ENCODE measurements at places on chromosomes 2 and 18.
A peak's percentile ranks its signal among the peaks of the same experiment; 100 is the strongest.

GRCh38 chr2:57516698-57517340 lies 529.8 kb upstream of the VRK2 start:
- DNase-seq = no peak

GRCh38 chr2:210954386-210954907 lies 398.0 kb downstream of the CPS1 start:
- DNase-seq = no peak

DNA sequence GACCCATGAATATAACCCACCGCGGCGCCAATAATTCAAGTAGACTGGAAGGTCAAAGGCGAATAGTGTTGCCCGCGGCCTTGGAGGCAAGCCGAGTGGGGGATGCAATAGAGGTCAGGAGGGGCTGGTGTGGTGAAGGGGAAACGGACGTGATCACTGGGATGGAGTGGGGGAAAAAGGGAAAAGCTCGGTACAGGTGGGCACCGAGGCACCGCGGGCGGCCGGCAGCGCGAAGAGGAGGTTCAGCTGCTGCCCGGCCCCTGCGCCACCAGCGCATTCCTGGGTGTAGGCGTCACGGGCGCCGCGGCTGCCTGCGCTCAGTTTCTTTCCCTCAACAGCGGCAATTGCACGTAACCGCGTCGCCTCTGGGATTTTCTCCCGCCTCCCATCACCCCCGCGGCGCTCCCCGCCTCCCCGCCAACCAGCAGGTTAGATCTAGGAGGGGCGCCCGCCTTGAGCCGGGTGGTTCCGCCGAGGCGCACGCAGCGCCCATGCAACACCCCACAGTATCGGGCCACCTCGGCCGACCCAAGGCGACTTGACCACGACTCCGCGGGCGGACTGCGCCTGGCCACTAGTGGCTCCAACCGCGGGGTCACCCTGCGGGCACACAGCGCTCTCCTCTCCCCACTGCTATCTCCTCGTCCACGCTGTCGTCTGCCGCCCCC lies 1.5 kb downstream of the RND3 start:
- no peak for DNase-seq

DNA sequence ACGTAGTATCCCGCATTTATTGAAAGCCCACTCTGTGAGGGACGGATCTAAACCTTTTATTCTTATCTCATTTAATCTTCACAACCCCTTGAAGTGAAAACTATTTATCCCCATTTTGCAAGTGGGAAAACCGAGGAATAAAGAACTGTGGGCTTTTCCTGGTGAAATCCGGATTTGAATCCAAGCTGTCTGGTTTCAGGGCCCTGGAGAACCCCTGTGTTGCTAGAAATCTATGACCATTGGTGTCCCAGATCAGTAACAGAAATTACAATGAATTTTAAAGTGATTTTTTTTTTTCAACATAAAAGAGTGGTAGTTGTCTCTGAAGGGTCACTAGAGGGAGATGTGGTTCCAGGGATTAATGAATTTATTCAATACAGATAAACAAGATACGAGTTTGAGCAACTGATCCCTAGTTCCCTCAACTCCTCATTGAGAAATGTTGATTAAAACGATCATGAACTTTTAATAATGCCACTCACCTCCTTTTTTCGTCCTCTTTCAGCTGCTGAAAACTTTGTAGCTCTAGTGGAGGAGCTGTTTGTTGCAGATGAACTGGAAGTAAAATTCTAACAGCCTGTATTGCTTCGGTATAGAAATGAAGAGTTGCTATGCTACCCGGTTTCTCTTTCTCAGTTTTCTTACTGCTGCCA lies 940 bp downstream of the XRCC5 start:
- DNase-seq = no peak

DNA sequence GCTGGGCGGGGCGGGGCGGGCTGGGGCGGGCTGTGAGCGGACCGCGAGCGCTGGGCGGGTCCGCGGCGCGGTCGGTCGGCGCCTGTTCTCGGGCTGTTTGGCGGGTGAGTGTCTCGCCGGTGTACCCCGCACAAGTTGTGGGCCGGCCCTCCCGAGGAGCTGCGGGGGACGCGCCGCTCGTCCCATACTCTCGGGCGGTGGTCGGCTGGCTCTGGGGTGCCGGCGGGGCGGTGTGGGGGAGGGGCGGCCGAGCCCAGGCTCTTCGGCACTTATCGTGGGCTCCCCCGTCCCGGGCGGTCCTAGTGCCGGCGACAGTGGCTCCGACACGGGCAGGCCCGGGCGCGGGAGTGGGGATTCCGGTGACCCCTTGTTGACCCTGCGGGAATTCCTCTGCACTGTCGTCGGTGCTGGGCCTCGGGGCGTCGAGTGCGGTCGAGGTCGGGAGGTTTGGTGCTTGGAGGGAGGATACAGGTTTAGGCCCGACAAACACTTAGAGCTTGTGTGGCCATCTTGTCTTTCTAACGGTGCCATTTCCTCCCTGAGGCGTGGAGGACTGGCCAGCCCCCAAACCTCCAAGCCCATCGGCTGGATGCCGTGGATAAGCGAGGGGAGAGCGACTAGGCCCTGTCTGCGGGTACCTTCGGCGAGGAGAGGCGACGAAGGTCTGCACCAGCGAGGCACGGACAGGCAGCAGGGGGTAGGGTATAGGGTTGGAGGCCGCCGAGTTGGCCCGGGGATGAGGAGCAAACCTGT lies at the start of gene SEPTIN2:
TSS of gene SEPTIN2 (plus strand) at position 47 of the 753 bp plus-strand sequence. CDS start 8,308 bp downstream, outside the sequence.
- peak; percentile 72 for DNase-seq

DNA sequence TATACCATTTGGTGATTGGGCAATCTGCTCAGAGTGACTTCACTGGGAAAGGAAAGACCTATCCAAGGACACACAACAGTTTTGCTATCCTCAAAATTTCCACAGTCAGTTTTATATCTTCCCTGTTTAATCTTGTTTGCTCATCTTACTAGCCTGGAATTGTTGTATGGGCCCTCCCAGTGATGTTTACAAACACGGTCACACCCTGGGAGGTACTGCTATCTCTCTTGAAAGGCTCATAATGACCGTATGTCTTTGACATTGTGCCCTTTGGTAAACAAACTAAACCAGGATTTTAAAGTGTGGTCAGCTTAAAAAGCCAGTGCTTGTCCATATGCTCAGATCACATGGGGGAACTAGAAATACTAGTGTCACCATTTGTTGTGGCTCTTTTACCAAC lies 277.0 kb downstream of the CDH2 start:
- no peak for DNase-seq

DNA sequence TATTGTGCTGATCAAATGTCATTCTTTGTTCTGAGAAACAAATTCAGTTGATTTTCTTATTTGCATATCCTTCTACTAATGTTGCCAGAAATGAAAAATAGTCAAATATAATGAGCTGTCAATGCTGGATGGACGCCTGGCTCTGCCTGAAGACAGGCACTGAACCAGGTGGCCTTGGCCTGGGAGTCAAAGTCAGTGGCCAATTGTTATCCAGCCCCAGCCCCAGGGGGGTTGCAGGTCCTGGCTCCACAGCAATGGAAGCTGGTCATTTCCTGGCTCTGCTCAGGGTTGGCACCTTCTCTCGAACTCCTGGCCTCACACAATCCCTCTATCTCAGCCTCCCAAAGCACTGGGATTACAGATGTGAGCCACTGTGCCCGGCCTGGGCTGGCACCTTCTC lies 176.8 kb upstream of the GLI2 start:
- no peak for DNase-seq

DNA sequence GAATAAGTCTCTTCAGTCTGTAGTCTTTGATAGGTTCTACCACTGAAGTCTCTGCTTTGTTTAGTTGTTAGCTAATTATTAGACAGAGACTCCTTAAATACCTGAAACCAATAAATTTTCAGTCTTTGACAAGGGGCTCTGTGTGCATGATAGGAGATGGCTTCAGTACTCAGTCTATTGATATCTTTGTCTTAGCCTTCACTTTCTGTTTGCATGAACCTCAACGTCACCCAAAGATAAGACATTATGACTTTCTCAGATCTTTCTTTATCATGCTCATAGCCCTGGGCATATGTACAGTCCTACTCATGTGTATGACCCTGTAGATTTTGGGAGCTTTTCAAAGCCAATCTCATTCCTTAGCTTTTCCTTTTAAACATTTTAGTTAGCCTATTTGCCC lies 183.5 kb upstream of the GCFC2 start:
- no peak for DNase-seq

GRCh38 chr2:95043300-95044093 lies 18.0 kb downstream of the MAL start:
- DNase-seq = no peak

GRCh38 chr2:23967846-23968245 lies 27.6 kb downstream of the UBXN2A start:
- no peak for DNase-seq

GRCh38 chr18:2846636-2847316 lies at the start of gene EMILIN2:
Gene EMILIN2, plus strand, starts transcription at chr18:2847006. Its CDS starts 183 bp downstream, at chr18:2847189.
- no peak for DNase-seq

GRCh38 chr2:85455552-85456090 lies 37.1 kb downstream of the SH2D6 start:
- no peak for DNase-seq

- DNase-seq = no peak
Measured at GRCh38 chr2:153479573-153479972, 1.0 kb upstream of the RPRM start.

DNA sequence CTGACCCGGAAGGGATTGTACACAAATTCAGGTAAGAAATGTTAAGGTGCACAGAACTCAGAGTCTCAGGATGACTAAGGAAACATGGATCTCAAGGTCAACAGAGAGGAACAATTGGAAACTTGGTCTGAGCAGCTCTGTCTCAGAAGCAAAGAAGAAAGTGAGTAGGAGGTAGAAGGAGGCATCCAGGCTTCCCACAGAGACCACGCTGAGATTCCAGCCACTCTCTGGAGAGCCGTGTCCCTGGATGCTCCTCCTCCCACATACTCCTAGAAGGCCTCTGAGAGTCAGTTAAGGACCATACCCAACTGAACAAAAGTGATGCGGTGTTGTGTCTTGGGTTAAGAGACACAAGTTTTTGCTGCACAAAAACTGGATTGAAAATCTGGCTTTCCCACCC lies 8.6 kb upstream of the PLB1 start:
- DNase-seq = no peak

- no peak for DNase-seq
Measured at GRCh38 chr2:160472839-160473251, 20.8 kb downstream of the RBMS1 start.

- DNase-seq = no peak
Measured at GRCh38 chr2:38500283-38500634, 102.5 kb downstream of the HNRNPLL start.

DNA sequence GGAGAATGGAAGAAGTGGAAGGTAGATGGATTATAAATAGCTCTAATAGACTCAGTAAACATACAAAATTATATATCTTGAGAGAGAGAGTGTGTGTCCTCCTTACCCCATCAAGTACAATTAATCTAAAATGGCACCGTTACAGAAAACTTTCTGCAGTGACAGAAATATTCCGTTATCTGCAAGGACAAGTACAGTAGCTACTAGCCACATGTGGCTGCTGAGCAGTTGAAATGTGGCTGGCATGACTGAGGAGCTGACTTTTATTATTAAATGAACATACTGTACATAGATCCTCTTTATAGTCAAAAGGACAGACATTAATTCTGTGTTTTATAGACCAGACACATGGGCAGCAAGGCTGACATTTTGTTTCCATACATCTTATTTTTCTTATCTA lies 7.0 kb downstream of the CCDC93 start:
- DNase-seq = no peak

GRCh38 chr18:49544362-49544761 lies 17.5 kb upstream of the LIPG start:
- DNase-seq = no peak

DNA sequence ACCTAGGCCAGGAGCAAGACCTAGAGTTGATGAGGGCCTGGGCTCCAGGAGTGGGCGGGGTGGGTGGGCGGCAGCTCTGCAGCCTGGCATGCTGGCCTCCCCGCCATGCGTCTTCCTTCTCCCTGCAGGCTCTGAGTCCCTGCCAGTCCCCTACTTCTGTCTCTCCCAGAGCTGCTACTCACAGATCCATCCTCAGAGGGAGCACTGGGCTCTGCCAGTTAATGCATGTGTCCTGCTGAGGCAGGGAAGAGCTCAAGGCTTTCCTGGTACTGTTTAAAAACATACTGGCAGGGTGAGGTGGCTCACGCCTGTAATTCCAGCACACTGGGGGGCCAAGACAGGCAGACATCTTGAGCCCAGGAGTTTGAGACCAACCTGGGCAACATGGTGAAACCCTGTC lies 38.7 kb upstream of the EDAR start:
- DNase-seq = no peak

DNA sequence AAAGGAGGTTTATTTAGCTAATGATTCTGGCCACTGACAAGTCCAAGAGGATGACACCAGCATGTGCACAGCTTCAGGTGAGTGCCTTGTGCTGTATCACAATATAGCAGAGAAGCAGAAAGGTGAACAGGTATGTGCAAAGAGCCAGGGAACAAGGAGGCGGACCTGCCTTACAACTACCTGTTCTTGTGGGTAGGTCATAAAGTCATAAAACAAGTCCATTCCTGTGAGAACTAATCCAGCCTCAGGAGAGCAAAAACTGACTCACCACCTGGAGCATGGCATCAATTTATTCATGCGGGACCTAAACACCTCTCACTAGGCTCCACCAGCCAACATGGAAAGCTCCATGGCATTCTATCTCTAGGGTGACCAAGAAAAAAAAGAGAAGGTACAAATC lies 234.2 kb downstream of the ASXL3 start:
- DNase-seq = no peak

- no peak for DNase-seq
Measured at GRCh38 chr2:14072338-14072737, 560.2 kb upstream of the LRATD1 start.

GRCh38 chr2:132668189-132668823 lies 1.7 kb downstream of the LYPD1 start:
- no peak for DNase-seq

DNA sequence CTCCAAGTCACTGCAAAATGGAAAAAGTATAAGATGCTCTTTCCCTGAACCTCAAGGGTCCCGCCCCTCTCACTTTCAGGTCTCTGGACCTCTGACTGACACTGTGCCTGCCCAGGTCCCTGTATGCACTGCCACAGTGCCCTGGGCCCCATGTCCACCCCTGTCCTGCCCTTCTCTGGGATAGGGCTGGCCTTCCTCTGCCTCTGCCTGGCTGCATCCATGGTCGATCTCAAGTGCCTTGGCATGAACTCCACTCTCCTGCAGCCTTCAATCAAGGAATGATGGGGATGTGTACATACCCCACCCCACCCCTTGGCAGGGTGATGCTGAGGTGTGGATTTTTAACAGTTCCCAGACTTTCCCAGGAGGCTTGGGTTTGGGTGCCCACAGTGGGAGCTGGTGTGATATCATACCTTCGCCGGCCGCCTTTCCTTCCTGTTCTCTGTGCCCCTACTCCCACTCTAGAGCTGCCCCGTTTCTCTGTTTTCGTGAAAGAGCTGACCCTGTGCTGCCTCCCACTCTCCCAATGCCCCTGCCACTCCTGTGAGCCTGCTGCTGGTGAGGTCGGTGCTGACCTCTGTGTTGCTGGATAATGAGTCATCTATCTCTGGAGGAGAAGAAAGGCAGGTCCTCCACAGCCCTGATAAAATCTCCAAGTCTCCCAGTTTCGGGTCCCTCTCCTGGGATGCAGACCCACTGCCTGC lies 18.9 kb downstream of the PTPN18 start:
- no peak for DNase-seq

- DNase-seq = no peak
Measured at GRCh38 chr2:80328159-80328571, 23.6 kb upstream of the LRRTM1 start.

GRCh38 chr2:52970642-52971041 lies 797.0 kb upstream of the CHAC2 start:
- DNase-seq = no peak

GRCh38 chr2:26504002-26504401 lies 26.1 kb upstream of the OTOF start:
- no peak for DNase-seq

All from esophagus squamous epithelium (tissue), 5 donors.